ENCODE measurements at places on chromosomes 2 and 18.

DNA sequence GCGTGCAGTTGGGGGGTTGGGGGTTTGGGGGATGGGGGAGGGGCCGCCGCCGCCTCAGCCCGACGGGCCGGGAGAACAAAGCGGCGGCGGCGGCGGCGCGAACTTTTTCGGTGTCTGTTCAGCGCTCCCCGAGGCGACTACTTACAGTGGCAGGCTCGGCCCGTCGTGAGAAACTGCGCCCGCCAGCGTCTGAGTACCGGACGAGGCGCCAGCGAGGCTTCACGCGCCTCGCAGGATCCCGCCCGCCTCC, 172 bp downstream of the PRKD3 start:
- DNase-seq: no peak

DNA sequence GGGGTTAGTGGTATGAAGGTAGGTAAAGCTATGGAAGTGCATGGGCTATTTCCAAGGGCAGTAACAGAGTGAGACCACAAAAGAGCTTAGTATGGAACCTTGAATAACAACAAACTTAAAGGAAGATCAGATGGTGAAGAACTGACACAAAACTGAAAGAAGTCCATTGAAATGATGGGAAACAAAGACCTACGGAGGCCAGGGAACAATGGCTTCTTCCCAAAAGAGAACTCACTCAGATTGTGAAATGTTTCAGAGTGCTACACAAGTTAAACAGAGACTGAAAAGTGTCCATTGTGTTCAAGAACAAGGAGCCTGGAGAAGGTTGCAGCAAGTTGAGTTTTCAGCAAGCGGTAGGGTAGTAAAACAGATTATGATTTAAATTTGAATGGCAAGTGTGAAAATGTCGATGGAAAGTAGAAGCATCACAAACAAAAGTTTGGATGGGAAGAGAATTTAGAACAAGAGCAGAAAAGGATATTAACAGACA, 700.0 kb upstream of the NXPH2 start:
- no peak for DNase-seq

DNA sequence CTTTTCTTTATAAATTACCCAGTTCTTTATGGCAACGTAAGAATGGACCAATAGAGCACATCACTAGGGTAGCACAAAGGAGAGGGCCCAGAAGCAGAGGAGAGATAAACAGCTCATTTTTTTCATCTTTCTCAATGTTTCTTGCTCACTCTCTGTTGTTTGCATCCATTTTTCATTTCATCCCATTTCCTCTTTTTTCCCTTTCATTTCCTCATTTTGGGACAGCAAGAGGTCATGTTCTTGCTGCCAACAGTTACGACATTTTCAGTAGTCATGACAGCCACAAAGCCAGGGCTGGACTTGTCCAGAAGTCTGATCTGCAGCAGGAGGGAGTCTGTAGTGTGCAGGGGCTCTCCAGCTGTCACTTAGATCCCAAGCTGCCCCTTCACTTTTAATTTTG, 52.7 kb upstream of the CYP1B1 start:
- peak; percentile 100 for DNase-seq

DNA sequence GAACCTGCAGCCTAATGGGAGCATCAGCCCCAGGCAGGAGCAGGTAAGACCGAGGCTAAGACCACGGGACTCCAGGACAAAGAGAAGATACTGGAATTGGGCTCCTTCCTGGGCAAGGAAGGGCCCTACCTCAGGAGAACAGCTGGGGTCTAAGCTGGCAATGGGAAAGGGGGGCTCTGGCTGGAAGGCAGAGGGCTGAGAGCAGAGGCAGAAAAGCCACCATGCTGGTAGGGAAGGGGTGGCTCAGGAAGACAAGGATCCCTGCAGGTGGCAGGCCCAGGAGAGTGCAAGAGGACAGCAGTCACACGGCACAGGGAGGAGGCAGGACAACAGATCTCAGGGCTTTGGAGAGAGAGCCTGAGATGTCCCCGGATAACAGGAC, 203.5 kb downstream of the NDUFA10 start:
- no peak for DNase-seq

DNA sequence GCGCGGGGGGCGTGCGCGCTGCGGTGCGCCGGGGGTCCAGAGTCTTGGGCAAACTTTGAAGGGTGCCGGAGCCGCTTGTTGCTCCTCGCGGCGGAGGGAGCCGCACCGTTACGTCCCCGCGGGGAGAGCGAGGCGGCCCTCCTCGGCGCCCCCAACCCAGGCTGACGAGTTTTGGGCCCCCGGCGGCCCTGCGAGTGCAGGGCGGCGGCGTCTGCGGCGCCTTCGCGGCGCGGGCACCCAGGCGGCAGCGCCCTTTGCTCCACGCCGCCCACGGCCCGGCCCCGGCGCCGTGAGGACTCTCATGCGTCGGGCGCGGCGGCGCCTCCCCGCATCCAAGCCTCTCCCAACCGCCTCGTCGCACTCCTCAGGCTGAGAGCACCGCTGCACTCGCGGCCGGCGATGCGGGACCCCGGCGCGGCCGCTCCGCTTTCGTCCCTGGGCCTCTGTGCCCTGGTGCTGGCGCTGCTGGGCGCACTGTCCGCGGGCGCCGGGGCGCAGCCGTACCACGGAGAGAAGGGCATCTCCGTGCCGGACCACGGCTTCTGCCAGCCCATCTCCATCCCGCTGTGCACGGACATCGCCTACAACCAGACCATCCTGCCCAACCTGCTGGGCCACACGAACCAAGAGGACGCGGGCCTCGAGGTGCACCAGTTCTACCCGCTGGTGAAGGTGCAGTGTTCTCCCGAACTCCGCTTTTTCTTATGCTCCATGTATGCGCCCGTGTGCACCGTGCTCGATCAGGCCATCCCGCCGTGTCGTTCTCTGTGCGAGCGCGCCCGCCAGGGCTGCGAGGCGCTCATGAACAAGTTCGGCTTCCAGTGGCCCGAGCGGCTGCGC, 814 bp downstream of the FZD7 start:
- no peak for DNase-seq

DNA sequence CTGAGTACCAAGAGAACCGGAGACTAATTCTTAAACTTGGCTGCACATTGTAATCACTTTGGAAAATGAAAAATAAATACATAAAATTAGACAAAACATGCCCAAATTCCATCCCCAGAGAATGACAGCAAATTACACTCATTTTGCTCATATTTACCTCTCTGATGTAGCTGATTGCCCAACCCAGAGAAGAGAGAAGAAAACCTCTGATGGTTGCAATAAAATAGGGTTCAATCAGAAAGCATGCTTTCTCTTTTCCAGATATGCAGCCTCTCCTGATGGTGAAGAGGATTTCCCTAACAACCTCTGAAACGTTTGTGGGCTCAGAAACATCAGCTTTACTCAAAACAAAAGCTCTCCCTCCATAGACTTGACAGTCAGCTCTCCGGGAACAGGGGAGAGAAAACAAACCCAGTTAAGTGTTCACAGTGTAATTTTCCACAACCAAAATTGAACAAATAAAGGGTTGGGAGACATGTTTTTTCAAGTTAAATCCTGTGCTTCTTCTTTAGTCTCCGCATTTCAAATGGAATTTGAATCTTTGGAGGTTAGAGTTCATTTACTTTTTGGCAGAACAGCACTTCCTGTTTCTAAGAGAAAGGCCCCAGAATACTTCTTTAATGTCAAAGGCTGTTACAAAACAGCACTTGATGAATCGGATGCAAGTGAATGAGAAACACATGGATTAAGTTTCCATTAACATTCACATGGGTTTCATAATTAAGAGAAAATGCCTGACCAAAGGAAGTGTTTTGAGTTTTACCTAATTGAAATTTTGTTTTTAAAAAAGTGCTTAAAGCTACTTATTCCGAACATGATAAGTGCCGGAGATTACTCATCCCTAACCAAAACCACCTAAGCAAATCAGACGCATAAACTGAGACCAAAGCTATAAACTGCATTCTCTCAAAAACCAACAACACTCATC, 570.1 kb upstream of the SYT4 start:
- no peak for DNase-seq

DNA sequence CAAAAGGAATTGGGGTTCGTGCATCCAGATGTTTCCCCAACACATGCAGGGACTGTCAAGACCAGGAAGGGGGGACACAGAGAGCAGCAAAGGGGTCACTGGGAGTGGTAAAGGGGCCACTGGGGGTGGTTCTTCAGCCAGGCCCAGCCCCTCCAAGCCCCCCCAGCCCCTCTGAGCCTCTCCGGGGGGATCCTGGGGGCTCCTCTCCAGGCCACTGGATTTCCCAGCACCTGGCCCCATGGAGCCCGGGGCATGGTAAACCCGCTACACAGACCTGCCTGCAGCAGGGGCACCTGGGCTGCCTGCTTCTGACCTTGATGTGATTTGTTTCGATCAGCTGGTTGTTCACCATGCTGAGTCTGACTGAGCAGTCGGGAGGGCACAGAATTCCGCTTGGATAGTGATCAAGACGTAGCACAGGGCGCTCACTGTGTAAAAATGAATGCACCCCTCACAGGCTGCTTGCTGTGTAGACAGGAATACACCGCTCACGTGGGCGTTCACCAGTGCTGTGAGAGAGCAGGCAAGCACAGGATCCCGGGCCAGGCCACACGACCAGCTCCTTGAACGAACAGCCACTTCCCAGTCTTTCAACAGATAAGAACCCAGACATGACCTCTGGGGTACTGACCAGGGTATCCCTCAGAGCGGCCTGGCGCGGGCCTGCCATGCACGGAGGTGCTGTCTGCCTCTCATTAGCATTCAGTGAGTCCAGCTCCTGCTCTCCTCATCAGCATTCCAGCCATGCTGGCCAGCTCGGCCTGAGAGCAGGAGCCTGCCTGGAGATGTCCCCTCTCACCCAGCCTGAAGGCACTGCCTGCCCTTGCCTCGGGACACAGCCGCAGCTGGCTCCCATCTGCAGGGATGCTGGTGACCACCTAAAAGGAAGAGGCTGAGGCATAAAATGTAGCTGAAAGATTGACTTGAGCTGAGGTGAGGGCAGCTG, 73.3 kb upstream of the OTOS start:
- no peak for DNase-seq

DNA sequence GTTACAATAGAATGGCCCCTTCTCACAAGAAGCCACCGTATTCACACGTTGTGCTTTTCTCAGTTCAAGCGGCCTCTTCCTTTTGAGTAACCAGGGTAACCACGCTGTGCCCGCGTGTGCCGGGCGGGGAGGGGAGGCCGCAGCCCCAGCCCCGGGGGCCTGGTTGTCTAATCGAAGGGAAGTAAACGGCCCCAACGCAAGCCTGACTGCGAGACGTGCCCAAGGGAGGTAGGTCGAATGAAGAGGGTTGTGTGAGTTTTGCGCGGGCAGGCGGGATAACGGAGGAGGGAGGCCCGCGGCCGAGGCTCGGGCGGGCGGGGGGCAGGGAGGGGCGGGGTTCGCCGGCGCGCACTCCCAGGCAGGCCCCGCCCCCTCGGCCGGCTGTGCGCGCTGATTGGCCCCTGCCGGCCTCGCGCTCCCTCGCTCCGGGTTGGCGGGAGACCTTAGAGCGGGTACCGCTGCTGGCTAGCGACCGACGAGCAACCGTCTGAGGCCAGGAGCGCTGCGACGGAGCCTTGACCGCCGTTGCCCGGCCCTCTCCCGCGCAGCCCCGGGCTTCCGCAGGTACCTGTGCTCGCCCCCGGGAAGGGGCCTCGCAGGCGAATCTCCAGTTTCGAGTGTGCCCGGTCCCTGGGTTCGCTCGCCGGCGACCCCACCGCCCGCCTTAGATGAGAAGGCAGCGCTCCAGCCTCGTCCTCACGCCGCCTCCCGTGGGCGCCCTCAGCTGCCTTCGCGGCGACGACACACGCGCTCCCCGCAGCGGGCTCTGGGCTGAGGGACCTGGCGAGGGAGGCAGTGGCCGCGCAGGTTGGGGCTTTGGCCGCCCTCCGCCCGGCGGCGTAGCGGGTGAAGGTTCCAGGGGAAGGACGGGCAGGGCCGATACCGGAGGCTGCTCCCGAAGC, at the start of gene SPDYA:
Gene SPDYA (plus strand): TSS at position 451 of the 902 bp plus-strand sequence. CDS start 5,181 bp downstream, outside the sequence.
- DNase-seq: peak; percentile 28

DNA sequence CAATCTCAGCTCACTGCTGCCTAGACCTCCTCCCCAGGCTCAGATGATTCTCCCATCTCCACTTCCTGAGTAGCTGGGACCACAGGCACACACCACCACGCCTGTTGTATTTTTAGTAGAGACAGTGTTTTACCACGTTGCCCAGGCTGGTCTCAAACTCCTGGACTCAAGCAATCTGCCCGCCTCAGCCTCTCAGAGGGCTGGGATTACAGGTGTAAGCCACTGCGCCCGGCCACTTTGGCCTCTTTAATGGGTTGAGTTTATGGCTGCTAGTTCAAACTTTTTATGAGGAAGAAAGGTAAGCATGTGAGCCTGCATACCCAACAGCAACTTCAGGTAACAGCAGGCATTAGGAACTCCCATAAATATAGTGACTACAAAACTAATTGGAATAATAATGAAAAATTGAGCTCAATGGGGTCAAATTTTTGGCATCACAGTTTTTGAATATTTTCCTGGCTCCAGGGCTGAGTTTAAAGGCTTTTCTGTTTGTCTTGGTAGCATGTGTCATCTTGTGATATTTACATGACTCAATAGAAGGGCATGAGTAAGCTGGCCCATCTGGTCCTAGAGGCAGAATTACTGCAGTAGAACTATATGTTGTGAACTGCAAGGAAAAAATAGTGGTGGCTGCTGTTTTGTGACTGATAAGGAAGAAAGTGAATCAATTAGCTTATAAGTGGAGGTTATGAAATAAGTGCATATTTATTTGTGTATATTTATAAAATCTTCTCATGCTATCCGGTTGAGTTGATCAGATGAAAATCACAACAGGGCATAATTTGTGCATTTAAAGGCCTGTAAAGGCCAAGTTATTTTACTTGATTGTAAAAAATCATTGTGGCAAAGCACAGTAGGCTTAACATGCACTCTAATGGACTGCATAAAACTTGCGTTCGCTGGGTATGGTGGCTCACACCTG, 24.8 kb downstream of the GALM start:
- no peak for DNase-seq

GRCh38 chr2:62423883-62424458, 82.0 kb downstream of the TMEM17 start:
- no peak for DNase-seq

DNA sequence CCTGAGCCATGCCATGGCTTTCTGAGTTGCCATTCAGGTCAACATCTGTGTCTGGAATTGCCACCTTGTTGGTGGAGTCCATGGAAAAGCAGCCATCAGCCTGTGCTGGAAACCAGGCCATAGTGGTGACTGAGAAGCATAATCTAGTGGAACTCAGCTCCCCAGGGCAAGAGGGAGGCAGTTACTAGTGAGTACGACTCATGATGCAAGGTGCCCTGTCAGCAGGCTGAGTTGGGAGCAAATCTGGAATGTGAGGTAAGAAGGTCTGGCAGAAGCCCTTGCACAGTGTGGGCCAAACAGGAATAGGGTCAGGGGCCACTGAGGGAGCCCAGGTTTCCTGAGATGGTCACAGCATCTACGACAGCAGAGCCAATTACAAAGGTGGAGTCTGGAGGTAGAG, 37.1 kb downstream of the SULT1C2 start:
- DNase-seq: no peak

- DNase-seq: no peak
These were observed 258.4 kb upstream of the ZNF804A start for GRCh38 chr2:184339966-184340365.

Data from SIG-M5 (cell line).